ENCODE measurements at places on chromosomes 13 and 19. TPM values are rescaled to one million over a fixed set of nuclear protein-coding genes. Genes with fewer than 3 reads are reported as not detected.

GRCh38 chr13:49455007-49455398, 10.9 kb downstream of the SETDB2 start:
- no peak for DNase-seq

DNA sequence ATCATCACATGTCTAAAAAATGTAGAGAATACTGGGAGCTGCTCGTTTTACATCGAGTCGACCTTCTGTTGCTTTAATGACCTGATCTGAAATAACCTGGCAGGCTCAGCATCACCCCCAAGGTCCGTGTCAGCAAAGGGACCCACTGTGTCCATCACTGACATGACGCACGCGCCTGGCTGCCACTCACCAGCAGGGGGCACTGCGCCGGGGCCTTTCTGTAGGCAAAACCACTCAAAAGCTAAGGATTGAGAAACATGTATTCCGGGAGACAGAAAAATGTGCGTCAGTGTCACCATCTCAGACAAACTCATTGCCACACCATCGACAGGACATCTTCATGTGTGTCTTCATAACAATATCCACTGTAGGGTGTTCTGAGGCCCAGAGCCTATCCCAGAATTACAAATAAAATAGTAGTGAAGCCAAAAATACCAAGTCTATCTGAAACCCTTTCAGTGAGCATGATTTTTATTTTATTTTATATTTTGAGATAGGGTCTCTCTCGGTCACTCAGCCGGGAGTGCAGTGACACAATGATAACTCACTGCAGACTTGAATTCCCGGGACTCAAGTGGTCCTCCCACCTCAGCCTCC, 130.3 kb upstream of the LSM14A start:
- no peak for DNase-seq

DNA sequence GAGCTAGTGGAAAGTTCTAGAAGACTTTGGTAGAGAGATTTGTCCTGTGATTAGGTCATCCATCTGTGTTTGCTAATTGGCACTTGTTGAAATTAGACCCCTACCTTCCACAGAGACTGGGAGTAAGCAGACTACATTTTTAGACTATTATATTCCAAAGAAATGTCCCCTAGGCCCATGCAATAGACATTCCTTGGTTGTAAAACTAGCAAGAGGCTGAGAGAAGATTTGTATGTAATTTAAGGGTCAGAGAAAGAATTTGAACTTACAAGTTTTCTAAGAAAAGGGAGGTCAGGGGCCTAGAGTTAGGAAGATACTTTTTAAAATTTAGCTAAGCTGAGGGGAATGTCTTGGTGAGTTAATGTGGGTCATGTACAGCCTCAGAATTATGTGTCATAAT, 470.7 kb upstream of the SLITRK1 start:
- no peak for DNase-seq

DNA sequence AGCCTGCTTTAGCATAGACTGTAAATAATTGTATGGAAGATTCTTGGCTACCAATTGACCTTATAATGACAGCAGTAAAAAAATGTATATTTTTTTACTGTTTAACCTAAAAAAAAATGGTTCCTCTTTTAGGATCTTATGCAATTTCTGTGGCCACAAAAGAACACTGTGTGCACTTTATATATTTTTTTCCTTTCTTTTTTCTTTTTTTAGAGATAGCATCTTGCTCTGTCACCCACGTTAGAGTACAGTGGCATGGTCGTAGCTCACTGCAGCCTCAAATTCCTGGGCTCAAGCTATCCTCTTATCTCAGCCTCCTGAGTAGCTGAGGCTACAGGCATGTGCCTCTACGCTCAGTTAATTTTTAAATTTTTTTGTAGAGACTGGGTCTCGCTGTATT, 6.1 kb downstream of the FLT3 start:
- no peak for DNase-seq

CACNG6 gene
- total RNA-seq = not detected

MCEMP1 gene
- not detected for total RNA-seq
